ENCODE measurements at places on chromosomes 7 and 10.

DNA sequence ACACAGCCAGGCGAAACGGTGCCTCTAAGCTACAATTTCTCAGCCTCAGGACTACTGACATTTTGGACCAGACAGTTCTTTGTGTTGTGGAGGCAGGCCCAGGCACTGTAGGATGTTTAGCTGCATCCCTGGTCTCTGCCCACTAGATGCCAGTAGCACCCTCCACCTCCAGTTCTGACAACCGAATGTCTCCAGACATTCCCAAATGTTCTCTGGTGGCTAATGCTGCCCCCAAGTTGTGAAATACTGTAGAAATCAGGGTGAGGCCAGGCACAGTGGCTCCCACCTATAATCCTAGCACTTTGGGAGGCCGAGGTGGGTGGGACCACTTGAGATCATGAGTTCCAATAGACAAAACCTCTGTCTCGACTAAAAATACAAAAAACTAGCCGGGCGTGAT is 18.2 kb downstream of the HNRNPF start:
- DNase-seq, result peak; percentile 44

DNA sequence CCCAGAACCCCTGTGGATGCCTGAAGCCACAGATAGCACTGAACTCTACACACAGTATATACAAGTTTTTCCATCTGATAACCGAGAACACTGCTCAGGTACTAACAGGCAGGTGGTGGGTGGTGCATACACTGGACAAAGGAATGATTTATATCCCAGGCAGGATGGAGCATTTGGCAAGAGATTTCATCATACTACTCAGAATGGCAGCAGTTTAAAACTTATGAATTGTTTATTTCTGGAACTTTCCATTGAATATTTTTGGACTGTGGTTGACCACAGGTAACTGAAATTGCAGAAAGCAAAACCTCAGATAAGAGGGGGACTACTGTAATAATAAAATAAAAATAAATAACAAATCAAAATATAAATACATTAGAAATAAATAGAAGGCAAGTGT is 10.9 kb upstream of the KCNMA1 start:
- DNase-seq, result no peak

DNA sequence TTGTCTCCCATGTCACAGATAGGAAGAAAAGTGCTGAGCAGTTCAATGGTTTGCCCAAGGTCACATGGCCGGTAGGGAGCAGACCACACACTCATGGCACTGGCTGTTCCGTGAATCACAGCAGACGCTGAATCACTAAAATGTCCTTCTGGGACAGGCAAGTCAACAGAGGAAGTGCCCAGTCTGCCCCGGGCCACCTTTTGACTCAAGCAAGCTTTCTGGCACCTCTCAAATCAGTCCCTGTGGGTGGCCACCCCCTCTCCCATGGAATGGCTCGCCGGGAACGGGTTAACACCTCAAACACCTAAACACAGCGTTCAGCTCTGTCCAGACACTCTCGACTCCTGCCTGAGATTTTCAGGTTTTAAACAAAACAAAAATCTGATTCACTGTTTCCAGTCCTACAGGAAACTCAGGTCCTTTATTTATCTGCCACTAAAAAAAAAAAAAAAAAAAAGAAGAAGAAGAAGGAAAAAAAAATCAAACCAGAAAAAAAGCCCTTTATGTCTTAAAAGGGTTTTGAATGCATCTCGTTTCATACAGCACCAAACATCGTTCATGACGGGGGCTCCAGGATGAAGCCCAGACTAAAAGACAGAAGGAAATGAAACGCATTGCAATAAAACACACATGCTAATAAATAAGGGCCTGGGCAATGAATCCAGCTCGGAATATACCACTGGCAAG is 15.5 kb downstream of the CARD11 start:
- DNase-seq, result no peak

- no peak for DNase-seq
These were observed 97.1 kb upstream of the CPXM2 start for GRCh38 chr10:123988694-123989093.

GRCh38 chr10:125845617-125846016 is 22.3 kb downstream of the BCCIP start:
- no peak for DNase-seq

GRCh38 chr7:8605221-8605620 is 171.8 kb downstream of the NXPH1 start:
- DNase-seq, result no peak

GRCh38 chr7:91759205-91759863 is 121.2 kb downstream of the MTERF1 start:
- DNase-seq, result no peak

- no peak for DNase-seq
These were observed 380.9 kb downstream of the LRRTM3 start for GRCh38 chr10:67306588-67307205.

- DNase-seq, result no peak
These were observed 44.7 kb upstream of the MTURN start for GRCh38 chr7:30090111-30090510.

DNA sequence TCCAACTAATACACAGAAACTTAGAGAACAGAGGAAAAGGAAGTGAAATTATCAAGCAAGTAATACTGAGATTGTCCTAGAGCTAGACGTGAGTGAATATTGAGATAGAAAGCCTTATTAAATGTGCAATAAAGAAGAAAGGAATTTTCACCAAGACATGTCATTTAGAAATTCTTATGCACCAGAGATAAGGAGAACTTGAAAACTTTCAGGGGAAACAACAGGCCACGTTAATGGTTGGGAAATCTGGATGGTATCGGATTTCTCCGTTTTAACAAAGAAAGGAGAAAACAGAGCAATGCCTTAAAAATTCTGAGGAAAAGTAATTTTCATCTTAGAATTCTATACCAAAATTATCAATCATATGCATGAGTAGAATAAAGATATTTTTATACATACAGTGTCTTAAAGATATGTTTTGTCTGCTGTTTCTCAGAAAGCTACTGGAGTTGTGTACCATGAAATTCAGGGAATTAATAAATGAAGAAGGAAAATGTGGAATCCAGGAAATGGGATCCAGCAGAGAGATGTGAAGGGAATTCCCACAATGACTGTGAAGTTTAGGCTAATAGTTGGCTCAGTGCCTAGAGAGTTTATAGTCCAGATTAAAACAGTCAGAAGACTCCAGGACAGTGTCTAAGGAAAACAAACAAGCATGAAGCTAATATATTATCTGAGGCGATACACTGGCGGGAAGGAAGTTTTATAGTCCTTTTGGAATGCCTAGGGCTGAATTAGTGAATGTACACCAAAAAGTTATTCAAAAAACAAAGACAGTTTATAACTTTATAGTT is 159.5 kb downstream of the PPP1R9A start:
- no peak for DNase-seq

DNA sequence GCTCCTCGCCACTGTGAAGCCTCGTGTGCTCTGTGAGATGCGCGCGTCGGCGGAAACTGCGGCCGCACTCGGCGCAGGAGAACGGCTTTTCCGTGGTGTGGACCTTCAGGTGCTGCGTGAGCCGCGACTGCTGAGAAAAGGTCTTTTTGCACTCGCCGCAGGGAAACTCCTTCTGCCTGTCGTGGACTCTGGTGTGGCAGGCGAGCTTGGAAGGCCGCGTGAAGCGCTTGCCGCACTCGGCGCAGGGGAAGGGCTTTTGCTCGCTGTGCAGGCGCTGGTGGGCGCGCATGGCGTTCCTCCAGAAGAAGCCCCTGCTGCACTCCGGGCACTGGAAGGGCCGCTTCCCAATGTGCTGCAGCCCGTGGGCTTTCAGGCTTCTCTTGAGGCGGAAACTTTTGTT is 13.7 kb upstream of the ZNF786 start:
- DNase-seq, result no peak

DNA sequence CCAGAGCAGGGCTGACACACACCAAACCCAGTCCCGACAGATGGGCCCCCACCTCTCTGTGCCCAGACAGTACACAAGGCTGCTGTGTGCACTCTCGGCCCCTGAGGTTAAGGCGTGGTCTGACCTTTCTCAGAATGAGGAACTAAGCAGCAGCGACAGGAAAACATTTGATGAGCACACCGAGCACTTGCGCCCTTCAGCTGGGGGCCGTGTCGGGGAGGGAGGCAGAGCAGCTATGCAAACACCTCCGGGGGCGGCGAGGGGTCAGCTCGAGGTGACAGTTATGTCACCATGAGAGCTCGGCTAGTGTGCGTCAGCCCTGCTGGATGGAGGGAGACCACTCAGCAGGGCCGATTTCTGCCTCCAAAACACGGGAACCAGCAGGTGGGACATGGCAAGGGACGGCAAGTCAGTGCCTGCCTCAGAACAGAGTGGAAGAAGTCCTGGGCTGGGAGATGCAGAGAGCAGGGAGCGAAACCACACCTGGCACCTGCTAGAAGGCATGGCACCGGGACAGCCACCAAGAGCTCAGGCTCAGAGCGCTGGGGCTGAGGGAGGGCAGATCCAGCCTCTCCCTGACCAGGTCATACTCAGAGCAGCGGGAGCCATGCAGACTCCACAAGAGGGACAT is 57.4 kb downstream of the CHST15 start:
- DNase-seq, result no peak

DNA sequence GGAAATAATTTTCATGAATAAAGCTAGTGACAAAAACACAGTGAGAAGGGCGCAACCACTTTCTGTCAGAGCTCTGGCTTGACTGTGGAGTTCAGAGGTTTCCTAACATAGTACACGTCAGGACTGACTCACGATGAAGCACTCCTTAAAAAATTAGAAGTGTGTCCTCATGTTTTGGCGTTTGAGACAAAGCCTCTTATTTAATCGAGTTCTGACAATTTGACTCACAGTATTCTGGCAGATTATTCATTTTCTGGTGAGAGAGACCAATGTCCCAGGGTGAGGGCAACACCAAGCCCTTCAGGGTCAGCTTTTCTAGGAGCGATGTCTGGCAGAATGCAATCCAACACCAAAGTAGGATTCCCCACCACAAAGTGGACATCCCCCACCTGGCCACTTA is 108.7 kb downstream of the DIP2C start:
- no peak for DNase-seq

- no peak for DNase-seq
These were observed 125.8 kb downstream of the ANKRD7 start for GRCh38 chr7:118350260-118350659.

DNA sequence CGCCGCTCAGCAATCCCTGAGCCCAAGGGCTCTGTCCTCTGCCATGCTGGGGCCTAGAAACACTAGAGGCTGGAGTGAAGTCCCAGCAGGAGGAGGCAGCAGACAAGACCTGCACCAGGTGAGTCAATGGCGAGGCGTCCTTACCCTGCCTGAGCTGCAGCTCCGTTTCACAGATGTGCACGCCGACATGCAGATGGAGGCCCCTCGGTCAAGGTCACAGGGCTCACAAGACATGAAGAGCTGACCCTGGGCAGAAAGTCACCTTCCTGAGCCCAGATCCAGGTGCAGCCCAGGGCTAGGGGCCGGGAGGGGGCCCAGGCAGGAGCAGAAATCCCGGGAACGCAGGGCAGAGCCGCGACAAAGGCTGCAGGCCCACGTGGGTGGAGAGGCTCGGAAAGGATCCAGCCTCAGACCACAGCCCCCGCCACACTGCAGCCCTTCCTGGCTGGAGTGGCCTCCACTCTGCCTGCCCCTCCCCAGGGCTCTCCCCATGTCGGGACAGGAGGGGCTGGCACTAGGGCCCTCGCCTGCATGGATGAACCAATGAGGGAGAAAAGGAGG is 23.8 kb downstream of the PDGFA start:
- no peak for DNase-seq

DNA sequence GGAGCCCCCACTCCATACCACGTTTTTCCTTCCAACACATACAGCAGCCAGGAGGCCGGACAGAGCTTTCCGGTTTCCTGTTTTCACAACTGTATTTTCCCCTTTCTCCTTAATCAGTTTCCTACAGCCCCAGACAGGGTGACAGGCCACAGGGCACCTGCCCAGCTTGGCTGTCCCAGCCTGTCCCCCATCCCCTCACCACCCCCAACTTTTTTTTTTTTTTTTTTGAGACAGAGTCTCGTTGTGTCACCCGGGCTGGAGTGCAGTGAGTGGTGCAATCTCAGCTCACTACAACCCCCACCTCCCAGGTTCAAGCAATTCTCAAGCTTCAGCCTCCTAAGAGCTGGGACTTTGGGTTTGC is 10.3 kb upstream of the HSPB1 start:
- no peak for DNase-seq

DNA sequence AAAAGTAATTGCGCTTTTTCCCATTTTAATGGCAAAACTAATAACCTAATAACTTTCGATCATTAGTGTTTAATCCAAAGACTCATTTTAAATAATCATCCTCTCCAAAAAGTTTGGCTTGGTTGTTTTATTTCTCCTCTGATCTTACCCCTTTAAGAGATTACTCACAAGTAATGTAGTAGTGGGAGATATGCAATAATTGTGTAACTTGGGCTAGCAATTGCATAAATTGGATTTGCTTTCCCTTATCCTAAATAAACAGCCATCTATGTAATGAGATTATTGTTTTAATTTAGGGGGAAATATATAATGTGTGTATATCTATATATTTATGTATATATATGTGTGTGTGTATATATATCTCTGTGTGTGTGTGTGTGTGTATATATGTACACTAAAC is 82.5 kb downstream of the RNLS start:
- no peak for DNase-seq

GRCh38 chr10:132461103-132461682 is 64.2 kb downstream of the PWWP2B start:
- DNase-seq, result no peak

DNA sequence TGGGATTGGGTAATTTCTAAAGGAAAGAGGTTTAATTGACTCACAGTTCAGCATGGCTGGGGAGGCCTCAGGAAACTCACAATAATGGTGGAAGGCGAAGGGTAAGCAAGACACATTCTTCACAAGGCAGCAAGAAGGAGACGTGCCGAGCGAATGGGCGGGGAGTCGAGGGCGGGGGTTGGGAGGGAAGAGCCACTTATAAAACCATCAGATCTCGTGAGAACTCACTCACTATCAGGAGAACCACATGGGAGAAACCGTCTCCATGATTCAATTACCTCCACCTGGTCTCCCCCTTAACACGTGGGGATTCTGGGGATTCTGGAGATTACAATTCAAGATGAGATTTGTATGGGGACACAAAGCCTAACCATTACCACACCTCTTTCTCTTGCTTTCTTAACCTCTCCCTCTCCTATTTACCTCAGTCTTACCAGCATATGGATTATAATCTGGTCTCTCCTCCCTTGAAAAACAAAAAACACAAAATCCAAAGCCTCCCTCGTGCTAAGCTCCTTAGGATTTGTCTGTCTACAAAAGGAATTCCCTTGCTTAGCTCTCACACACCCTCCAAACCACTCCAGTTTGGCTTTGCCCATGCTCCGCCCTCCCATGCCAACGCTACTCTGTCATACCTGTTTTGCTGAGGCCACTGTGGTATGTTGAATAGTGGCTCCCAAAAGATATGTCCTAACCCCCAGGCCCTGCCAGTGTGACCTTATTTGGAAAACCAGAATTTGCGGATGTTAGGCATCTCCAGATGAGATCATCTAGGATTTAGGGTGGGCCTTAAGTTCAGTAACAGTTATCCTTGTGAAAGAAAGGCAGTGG is 19.6 kb upstream of the EFCAB10 start:
- DNase-seq, result no peak

DNA sequence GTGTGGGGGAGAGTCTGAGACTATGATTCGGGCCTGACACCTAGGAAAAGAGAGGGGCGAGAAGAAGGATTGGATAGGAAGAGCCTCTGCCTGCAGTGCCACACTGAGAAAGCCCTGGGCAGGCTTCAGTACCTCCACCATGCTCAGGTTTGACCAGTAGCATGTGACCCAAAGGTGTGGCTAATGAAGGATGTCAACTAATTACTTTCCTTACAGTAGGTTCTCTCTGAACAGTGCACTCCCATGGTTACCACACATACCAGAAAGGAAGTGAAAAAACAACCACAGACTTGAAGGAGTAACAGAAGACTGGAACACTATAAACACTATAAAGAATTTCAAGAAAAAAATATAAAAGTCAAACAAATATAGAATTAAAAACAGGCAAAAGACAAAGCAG is 46.2 kb downstream of the SEM1 start:
- DNase-seq, result no peak
